ENCODE measurements at places on chromosomes 13 and 19. TPM values are rescaled to one million over a fixed set of nuclear protein-coding genes. Genes with fewer than 3 reads are reported as not detected.
A peak's percentile ranks its signal among the peaks of the same experiment; 100 is the strongest.

GRCh38 chr19:29872224-29872731 lies 60.5 kb downstream of the CCNE1 start:
- no peaks in the 10 kb centered on the region for H3K36me3 ChIP-seq
- no peak overlapping the region for H3K4me3 ChIP-seq
- no peaks in the 10 kb centered on the region for H3K27me3 ChIP-seq
- no peak overlapping the region for H3K27ac ChIP-seq
- peak; percentile 10 for DNase-seq

DNA sequence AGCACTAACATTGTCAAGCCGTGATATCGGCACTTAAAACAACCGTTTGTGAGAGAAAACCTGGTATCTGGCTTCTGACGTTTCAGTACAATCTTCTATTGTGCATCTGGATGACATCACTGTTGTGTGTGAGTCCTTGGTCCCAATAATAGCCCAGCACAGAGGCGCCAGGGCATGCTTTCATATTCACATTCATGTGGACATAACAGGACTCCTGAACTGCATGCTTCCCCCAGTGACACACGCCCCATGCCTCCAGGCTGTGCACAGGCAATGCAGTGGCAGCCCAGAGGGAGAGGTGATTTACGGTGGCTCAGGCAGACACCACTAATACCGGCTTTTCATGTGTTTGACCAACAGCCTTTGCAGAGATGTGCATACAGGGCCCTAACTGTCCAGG lies 58.1 kb downstream of the MRPL57 start:
- no peaks in the 10 kb centered on the region for H3K4me1 ChIP-seq
- no peak overlapping the region for H3K27ac ChIP-seq
- H3K27me3 ChIP-seq: no peaks in the 10 kb centered on the region
- no peak for DNase-seq

The CBLC gene
- not detected for total RNA-seq

The FCHO1 gene
- 38.7 TPM for total RNA-seq
